Cortex of kidney (tissue), 1 donor: ENCODE measurements at places on chromosomes 11 and 22.

DNA sequence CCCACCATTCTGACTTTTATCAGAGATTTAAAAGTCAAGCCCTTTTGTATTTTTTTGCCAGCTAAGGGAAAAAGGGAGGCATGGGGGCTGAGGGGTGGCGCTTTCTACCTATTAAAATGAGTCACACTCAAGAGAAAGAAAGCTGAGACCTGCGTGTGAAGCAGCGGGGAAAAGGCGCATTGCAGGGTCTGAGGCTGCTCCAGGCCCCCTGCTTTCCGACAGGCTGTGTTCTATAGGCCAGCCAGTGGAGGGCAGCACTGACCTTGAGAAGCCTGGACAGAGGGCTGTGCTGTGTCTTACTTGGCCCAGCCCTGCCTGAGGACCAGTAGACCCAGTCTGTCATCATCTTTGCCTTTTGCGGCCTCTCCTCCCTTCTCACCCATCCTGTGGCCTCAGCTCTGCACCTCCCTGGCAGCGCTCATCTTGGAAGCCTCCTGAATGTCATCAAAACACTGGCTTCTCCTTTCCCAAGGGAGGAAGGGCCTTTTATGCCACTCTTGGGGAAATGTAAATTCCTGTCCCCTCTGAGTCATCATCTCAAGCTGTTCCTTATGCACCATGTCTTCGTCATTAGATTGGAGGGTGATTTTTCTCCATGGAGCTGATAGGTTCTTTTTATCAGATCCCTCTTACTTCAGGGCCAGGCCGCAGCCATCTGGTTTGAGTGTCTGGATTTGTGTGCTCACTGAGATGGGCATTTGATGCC, 12.6 kb upstream of the MAPK8IP1 start:
- no peak for DNase-seq

DNA sequence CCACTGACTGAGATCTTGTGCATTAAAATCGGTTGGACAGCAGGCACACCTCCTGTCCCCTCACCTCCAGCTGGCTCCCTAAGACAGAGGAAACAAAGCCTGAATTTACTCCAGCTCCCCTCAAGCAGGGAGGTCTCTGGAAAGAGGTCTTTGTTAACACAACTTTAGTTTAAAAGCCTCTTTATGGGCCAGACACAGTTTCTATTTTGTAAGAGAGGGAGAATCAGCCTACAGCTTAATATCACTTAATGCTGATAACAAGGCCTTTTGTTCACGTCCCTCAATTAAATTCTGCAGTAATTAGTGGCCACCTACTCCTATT, 36.3 kb downstream of the PLEKHA7 start:
- no peak for DNase-seq

- no peak for DNase-seq
These were observed 1.2 kb upstream of the GTSE1 start for GRCh38 chr22:46295277-46295971.

GRCh38 chr11:120214581-120214980, 3.7 kb downstream of the OAF start:
- no peak for DNase-seq

GRCh38 chr11:127693686-127694085, 693.1 kb upstream of the KIRREL3 start:
- DNase-seq = no peak

GRCh38 chr11:132876705-132877104, 655.6 kb downstream of the OPCML start:
- no peak for DNase-seq

DNA sequence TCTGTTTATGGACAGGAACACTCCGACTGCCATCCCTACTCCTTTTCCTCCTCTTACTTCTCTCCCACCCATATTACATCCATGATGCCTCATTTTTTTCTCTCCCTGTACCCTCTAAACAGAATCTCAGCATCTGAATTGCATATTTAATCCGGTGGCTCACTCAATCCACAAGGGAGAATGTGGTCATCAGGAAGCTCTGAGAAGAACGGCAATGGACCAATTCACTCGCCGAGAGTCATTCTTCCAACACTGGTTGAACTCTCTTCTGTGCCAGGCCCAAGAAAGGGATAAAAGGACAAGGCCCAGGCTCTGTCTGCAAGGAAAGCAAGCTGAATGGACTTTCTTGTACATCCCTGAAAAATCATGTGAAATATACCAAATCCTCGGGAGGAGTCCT, 15.9 kb downstream of the MAP6 start:
- DNase-seq = no peak

- no peak for DNase-seq
These were observed 32.3 kb upstream of the ADSL start for GRCh38 chr22:40314041-40314440.

DNA sequence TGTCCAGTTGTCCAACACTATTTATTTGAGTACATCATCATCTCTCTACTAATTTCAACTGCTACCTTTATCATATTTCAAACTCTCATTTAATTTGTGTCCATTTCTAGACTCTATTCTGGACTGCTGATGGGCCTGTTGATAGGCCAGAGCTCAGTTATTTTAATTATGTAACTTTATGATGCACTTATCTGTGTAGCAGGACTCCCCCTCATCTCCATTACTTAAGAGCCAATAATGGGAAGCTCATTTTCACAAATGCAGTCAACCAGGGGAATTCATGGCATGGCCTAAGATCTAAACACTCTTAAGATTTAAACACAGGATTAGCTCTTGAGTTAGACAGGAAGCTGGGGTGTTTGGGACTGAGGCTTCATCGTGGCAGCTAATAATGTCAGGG, 21.4 kb downstream of the KCNQ1OT1 start:
- no peak for DNase-seq

GRCh38 chr11:118126082-118126838, 26.4 kb downstream of the SCN4B start:
- DNase-seq = no peak

- DNase-seq = no peak
These were observed 177.1 kb upstream of the B3GAT1 start for GRCh38 chr11:134589129-134589528.
